ENCODE measurements at places on chromosomes 4 and X.

DNA sequence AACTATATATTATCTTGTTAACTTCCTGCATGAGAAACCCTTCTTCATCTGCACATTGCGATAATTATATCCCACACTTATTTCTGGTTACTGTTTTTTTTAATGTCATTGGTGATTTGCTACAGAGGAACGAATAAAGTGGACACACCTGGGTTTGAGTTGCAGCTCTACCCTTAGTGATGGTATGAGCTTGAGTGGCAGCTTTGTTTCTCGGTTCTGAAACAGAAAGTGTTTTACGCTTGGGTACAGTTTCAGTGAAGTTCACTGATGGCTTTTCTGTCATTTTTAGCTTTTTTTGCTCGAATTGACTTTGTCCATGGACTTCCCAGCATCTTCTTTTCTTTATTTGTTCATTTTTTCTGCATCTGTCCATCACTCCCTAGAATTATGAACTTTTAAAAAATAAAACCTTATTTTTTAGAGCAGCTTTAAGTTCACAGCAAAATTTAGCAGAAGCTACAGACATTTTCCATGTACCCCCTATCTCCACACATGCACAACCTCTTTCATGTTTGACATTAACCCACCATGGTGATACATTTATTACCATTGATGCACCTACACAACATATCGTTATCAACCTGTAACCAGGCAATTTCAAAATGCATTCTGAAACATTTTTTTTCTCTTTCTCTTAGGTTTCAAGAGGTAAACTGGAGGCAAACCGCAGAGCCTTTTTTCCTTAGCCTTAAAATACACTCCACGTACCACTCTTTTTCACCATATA is 1041.6 kb upstream of the PRKX start:
- DNase-seq: no peak

- DNase-seq: no peak
These were observed 740 bp upstream of the NPY2R start for GRCh38 chr4:155207534-155208257.

GRCh38 chr4:140689623-140690022 is 66.6 kb downstream of the TBC1D9 start:
- no peak for DNase-seq

- DNase-seq: no peak
These were observed 210.7 kb upstream of the PPP1R2C start for GRCh38 chrX:42988700-42989099.

- DNase-seq: no peak
These were observed 67.4 kb downstream of the EGF start for GRCh38 chr4:109979920-109980717.

DNA sequence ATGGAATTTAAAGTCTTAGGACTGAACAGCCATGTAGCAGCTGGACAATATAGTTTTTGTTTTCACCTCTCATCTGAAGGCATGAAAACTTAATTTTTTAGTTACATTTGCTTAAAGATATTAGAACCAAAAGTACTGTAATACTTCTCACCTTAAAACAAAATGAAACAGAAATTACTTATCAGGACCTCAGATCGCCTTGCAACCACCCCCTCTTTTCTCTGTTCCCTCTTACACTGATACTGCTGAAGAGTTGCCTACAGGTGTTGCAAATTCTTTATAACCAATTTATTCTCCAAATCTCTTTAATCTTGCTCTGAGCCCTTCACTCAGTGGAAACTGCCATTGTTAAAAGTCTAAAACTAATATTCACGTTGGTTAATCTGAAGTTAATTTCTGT is 145.0 kb downstream of the SPCS3 start:
- no peak for DNase-seq

- no peak for DNase-seq
These were observed 173.7 kb downstream of the GPAT3 start for GRCh38 chr4:83709627-83710026.

DNA sequence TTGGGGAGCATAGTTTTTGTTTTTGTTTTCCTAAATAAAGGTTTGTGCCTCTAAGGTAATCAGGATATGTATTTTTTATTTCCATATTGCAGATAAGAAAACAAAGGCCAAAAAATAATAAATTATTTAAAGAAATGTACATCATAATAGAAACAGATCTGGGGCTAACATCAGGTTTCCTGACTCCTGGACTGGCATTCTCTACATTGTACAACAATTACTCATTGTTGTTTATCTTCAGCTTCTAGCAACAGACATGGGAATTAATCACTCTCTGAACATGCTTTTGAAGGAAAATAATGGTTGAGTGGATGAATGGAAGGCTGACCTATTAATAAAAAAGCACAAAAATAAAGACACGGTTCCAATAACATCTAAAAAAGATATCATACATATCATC is 146.2 kb downstream of the KCNIP4 start:
- no peak for DNase-seq

- no peak for DNase-seq
These were observed 48.2 kb upstream of the UXT start for GRCh38 chrX:47707031-47707780.

GRCh38 chr4:76989391-76990061 is 40.0 kb downstream of the SEPTIN11 start:
- no peak for DNase-seq

DNA sequence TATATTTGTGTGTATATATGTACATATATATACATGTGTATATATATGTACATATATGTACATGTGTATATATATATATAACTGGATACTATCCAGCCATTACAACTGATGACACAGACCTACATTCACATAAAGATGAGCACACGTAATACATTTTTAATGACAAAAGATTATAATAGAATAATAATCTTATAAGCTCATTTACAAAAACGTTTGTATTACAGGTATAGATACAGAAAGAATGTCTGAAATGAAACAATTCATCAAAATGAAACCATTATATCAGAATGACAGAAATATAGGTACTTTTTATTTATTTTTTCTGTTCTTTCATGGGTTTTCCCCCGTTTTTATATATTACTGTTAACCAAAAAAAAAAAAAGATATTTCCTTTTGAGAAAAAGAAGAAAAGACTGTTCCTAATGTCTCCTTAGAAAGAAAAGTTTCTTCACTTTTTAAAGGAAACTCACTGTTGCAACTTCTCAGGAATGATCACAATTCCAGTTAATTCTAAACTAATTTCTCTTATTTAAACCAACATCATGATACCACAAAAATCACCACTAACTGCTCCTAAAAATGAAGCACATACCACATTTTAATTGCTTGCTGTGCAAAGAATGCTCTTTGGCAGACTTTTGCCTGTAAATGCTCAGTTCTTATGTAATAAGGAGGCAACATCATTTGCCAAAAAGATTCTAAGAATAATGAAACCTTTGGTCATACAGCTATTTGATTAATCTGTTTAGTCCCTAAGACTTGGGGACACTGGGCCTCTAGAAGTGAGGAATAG is 18.9 kb downstream of the LEF1 start:
- DNase-seq: no peak

- DNase-seq: no peak
These were observed 26.0 kb upstream of the C4orf50 start for GRCh38 chr4:6044276-6044675.

DNA sequence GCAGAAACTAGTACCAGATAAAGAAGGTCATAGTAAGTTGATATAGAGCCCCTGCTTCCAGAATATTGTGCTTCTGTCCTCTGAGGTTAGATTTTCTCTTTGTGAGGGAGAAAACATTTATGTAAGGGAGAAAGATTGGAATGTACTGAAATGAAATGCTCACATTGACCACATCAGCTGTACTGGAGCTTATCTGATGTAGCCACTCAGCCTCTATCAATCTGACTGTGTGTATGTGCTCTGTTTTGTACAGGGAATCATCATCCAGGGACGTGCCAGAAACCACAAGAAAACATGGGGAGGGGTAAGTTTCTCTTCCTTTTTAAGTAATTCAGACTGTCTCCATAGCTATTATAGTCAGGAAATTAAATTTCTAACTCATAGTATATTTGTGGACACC is 56.8 kb downstream of the PRRG1 start:
- no peak for DNase-seq

GRCh38 chrX:115337491-115338144 is 48.1 kb downstream of the LUZP4 start:
- DNase-seq: no peak

- no peak for DNase-seq
These were observed 304.1 kb upstream of the HAND2 start for GRCh38 chr4:173834151-173834550.

DNA sequence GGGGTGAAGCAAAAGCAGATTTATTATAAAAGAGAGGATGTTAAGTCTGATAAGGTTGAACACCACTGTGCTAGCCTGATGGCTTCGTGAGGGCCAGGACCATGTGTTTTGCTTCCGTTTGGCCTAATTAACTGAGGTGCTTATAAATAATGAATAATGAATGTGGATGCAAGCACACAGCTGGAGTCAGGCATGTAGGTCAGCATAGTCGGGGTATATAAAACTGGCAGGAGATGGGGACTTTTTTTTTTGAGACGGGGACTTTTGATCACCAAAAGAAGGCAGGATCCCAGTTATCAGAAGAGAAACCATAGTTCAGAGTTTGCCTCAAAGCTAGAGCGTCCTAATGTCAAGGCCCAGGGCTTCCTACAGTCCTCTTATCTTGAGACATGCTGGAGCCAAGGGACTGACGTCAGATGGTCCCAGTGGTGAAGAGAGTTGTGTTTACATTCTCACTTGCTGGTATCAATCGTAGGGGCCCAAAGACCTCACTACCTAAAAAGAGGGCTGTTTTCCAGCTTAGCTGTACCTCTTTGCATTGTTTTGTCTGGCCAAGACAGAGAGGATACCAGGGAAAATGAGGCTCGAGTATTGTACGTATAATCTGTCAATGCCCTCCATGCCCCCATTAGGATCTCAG is 50.4 kb downstream of the RTL9 start:
- no peak for DNase-seq

DNA sequence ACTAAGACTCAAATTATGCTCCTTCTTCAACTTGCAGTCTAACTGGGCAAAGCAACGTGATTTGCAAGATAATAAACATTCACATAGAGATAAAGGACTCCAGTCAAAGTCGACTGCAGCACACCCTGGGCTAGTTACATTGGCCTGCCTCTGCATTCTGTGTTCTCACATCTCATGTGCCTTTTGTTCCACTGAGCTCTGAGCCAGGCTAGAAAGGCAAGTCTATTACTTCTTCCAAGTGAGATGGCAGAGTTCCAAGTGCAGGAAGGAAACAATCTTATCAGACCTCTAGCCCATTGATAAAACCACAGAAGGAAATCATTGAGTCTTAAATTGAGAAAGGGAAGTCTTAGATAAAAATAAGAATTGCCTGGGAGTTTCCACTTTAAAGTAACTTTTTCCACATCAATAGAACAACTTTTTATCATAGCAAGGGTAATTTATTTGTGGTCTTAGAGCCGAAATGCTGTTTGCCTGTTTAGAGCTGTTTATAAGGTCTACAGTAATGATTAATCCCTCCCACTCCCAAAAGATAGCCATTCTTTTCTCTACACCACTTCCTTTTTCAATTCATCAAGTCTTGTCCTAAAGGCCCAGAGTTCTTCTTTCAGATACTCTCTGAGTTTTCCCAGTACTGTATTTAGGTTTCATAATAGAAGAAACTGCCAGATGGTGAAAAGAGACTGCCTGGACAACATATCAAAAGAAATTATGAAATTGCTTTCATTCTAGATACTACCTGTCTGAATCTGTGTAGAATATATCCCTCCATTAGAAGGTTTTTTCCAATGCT is 200.2 kb downstream of the GUCY2F start:
- DNase-seq: no peak

- no peak for DNase-seq
These were observed 9.7 kb upstream of the TREX2 start for GRCh38 chrX:153455571-153455970.

GRCh38 chr4:54568184-54568583 is 89.6 kb upstream of the KIT start:
- no peak for DNase-seq

DNA sequence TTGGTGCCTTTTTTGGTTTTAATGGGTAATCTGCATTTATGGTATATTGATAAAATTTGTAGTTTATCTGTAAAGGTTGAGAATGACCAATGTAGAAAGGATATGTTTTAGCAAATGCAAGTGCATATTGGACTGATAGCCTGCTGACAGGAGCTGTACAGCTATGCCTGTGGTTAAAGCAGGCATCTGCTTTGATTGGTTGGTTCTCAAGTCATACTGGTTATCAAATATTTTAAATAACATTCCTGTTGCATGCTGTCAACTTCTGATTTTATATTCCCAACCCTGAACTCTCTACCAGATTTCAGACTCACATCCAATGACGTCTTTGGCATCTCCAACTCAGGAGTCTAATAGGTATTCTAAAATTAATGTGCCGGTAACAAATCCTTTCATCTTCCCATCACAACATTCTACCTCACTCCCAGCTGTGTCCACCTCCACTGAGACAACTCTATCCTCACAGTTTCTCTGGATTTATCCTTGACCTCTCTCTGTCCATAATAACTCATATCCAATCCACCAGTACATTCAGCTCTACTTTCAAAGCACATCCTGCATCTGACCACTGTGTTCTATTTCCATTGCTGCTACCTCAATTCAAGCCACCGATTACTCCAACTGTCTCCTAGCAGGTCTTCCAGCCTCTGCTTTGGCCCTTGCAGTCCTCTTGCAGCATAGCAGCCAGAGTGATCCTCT is 125.7 kb downstream of the CAMK2D start:
- no peak for DNase-seq

DNA sequence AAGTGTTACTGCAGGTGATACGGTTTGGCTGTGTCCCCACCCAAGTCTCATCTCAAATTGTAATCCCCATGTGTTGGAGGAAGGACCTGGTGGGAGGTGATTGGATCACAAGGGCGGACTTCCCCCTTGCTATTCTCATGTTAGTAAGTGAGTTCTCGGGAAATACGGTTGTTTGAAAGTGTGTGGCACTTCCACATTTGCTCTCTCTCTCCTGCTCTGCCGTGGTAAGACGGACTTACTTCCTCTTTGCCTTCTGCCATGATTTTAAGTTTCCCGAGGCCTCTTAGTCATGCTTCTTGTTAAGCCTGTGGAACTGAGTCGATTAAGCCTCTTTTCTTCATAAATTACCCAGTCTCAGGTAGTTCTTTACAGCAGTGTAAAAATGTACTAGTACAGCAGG is 65.2 kb upstream of the SLC7A11 start:
- DNase-seq: no peak

GRCh38 chr4:151725087-151725486 is 35.7 kb downstream of the GATB start:
- DNase-seq: no peak
